SW480 (cell line): ENCODE measurements at places on chromosomes 11 and 22.
A peak's percentile ranks its signal among the peaks of the same experiment; 100 is the strongest.

GRCh38 chr11:68037411-68038225 lies 1.2 kb upstream of the TCIRG1 start:
- DNase-seq, result no peak

- peak; percentile 70 for DNase-seq
Measured at GRCh38 chr11:111633756-111634362, 31.6 kb downstream of the SIK2 start.

- peak; percentile 59 for DNase-seq
Measured at GRCh38 chr11:14308114-14308896, 50.7 kb downstream of the RRAS2 start.

DNA sequence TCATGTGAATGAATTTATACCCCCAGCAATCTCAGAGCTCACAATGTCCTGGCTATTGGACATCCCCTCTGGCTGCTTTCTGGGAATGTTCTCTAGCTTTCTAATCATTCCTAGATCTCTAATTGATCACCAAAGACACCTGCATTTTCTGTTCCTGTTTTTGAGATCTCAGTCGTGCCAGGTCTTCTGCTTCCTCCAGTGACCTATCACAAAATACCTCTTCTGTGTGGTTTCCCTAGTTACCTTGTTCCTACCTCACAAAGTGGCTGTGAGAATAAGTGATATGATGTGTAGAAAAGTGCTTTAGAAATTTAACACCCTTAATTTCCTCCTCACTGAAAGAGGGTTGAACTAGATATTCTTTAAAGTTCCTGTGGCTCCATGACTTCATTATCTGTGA lies 92.2 kb downstream of the LUZP2 start:
- DNase-seq, result no peak

GRCh38 chr11:65882120-65883057 lies 2.8 kb downstream of the CTSW start:
- no peak for DNase-seq

GRCh38 chr11:6737872-6738466 lies 33.8 kb downstream of the OR2AG2 start:
- DNase-seq, result peak; percentile 77
